HCEC 1CT (cell line): ENCODE measurements at places on chromosomes 7 and 10.

DNA sequence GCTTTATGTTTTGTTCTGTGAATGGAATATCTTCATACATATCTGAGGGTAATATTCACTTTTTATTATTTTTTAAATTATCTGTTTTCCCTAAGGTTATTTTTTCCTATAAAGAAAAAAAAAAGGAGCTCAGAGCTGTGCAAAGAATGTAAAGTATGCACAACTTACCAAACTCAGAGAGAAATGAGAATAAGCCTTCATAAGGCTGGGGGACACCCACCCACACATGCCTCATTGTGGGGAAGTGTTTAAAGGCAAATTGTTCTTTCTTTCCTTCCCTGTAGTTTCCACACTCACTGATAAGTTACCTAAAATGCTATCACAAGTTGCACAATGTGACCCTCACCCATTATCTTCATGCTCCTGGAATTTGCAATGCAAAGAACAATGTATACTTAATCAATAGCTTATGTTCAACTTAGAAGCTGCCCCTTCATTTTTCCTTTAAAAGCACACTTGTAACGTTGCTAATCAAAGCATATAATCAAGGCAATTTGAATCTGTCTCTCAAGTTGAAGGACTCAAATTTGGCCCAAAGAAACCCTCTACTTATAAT is 108.1 kb downstream of the GNAT3 start:
- DNase-seq: no peak

DNA sequence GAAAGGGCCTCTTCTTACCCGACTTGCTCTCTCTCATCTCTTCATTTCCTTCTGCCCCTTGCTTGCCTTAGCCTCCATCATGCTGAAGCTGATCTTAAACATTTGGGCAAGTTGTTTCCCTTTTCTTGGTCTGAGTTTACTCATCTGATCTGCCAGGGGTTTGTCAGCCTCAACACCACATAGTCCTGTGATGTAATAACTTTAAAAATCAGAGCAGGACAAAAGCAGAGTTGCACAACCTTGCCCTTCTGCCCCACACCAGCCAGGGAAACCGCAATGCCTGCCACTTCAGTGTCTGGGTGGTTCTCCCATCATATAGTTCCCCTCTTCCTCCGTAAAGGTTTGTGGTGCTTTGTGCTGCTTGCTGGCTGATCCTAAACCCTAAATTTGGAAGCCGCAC is 9.9 kb upstream of the LIPM start:
- DNase-seq: peak; percentile 82

GRCh38 chr10:97490592-97490991 is 7.6 kb downstream of the MMS19 start:
- DNase-seq: no peak

DNA sequence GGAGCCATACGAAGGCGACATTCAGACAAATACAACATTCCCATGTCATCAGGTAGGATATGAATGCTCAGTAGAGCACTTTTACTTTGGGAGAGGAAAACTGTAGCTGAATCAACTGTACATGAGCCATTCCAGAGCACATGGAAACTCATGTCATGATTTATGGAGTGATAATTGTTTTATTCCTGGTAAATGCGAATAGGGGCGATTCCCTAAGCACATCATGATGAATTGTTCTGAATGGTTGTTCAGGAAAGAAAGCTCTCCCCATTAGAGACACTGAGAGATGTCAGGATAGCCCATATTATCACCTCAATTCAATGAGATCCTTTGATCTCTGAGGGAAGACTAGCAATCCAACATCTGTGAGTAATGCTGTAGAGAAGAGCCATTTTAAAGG is 243.6 kb downstream of the FOXP2 start:
- DNase-seq: no peak

DNA sequence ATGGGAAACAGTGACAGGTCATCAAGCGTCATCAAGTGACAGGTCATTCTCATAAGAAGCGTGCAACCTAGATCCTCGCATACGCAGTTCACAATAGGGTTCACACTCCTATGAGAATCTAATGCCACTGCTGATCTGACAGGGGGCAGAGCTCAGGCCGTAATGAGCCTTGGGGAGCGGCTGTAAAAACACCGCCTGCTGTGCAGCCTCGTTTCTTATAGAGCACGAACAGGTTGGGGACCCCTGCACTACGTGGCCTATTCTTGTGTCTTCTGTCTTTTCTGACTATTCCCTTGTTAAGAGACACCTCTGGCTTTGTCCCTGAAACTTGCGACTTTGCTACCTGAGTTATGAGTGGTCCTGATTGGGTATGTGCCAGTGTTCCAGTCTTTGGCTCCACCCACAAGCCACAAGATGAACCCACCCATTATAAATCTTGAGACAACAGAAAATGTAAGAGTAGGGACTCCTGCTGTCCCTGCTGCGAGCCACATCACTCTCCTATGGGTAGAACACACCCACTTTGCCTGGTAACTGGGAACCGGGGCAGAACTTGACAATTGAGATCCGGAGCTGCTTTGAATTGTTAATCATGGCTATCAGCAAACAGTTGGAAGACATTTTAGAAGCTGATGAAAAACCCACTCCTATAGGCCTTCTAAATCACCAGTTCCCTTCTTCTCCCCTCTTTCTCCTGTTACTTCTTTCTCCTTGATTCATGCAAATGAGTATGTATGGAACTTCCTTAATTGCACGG is 55.8 kb upstream of the EXOC4 start:
- no peak for DNase-seq

- DNase-seq: no peak
Measured at GRCh38 chr10:124619195-124619594, 125.0 kb downstream of the FAM53B start.
